ENCODE measurements at places on chromosomes 7 and 10.

- DNase-seq: no peak
These were observed 92.9 kb downstream of the ZNF467 start for GRCh38 chr7:149680331-149681025.

DNA sequence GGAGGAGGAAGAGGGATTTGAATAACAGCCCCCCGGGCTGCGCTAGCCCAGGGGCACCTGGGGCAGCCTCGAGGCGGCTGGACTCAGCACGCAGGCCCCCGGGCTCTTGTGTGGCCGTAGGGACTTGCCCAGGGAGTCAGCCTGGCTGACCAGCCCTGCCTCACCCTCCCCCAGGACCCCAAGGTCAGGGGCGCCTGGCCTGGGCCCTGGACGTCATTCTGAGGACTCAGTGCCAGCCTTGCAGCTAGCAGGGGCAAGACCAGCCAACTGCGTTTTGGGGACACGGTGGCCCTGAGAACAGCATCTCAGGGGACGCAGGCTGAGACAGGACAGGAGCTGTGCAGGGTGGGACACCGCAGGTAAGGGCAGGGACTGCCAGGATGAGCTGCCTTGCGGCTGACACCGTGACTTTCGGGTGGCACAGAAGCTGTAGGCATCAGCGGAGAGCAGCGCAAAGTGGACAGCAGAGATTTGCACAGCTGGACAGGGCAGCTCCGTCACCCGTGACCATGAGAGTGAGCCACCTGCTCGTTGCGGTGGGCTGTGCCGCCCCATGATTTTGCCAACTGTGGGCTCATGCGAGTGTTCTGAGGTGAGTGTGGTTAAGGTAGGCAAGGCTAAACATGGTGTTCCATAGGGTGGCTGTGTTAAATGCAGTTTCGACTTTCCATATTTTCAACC lies 48.1 kb upstream of the UBE3C start:
- no peak for DNase-seq

- no peak for DNase-seq
These were observed 480.5 kb downstream of the PHTF2 start for GRCh38 chr7:78279032-78279431.

DNA sequence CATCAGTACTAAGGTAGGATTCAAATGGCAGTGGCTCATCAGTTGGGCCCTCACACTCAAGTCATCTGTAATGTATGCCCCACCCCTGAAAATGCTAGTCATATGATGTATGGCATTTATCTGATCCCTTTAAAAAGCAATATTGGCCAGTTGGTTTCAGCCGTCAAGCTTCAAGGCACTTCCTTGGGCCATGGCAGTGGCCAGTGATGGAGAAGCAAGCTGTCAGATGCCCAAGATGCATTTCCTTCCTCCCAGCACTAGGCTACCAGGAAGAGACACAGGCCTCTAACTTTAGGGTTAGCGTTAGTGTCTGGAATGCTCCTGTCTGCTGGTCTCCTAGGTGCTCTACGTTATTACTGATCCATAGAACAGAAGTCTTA lies 64.1 kb downstream of the PIK3AP1 start:
- DNase-seq: no peak

GRCh38 chr7:88337572-88337971 lies 30.9 kb upstream of the STEAP4 start:
- DNase-seq: no peak

DNA sequence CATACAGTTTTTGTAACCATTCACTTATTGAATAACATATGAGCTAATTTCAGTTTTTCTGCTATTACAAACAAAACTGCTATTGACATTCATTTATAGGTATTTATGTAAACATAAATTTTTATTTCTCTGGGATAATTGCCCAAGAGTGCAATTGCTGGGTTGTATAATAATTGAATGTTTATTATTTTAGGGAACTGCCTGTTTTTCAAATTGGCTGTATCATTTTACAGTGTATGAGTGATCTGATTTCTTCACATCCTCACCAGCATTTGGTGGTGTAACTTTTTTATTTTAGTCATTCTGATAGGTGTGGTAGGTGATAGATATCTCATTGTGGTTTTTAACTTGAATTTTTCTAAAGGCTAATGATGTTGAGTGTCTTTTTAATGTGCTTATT lies 26.4 kb downstream of the KIF11 start:
- DNase-seq: no peak

Measured in activated CD4-positive, alpha-beta T cell treated with anti-CD3 and anti-CD28 coated beads for 36 hours (primary cell).